HepG2 (cell line): ENCODE measurements at places on chromosomes 7 and 10. TPM values are rescaled to one million over a fixed set of nuclear protein-coding genes. Genes with fewer than 3 reads are reported as not detected.

The PAPSS2 gene
- 0.12 and 0.21 TPM in 2 replicates for polyA plus RNA-seq

The KLLN gene
- 0.08 and 0.12 TPM in 2 replicates for polyA plus RNA-seq

The NHLRC2 gene
- 6.3 and 7.6 TPM in 2 replicates for polyA plus RNA-seq

The VENTX gene
- not detected in 2 replicates for polyA plus RNA-seq

DNA sequence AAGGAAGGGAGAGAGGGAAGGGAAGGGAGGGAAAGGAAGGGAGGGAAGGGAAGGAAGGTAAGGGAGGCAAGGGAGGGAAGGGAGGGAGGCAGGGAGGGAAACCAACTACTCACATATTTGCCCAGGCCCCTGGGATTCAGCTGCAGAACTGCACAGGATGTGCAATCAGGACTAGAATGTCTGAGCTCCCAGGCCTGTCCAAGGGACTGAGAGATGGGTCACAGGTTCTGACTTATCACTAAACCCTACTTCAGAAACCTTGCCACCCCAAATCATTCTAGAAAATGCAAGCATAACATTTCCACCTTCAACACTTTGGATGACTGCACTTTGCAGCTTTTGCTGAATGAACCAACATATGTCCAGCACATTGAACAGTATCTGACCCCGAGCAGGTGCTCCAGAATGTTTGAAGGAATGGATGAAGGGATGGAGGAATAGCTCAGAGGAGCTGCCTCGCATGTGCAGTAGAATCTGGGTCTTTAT is 245.3 kb downstream of the KCNMA1 start:
- H3K4me3 ChIP-seq, result no peak overlapping the region
- H3K4me1 ChIP-seq, result no peaks in the 10 kb centered on the region
- no peak overlapping the region for H3K27ac ChIP-seq
- H3K27me3 ChIP-seq, result no peaks in the 10 kb centered on the region; the same call in 1 of the 2 replicates
- no peak for DNase-seq
- no peaks in the 10 kb centered on the region for H3K36me3 ChIP-seq

DNA sequence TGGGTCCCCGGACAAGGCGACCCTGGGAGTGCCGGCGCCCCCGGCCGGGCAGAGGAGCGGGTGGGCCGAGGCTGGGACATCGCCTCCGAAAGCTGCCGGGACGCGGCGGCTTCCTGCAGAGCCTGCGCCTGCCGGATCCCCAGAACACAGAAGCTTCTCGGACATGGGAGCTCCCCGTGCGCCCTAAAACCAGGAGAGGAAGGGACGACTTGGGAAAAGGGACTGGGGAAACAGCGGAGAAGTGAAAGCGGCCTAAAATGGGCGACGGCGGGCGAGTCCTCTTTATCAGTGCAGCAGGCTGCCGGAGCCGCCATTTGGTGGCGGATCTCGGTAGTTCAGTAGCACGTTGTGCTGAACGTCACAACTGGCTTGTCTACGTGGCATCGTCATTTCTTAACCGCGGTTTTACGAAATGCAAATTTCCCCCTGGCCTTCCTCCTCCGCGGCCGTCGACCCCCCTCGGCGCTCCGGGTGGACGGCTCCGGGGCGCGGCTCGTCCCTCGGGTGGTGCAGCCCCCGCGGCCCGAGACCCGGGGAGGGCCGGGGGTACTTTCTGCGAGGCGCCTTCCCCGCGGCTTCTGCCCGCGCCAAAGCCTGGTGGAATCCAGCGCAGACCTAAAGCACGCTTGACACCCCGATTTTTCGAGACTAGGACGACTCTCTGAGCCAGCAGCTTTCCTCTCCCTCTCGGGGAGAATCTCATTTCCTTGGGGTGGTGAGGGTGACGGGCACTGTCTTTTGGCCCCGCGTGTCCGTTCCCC is 9.9 kb upstream of the SPAG6 start:
- peaks cover 31% of the 10 kb centered on the region for H3K27me3 ChIP-seq
- no peak for DNase-seq
- no peak overlapping the region for H3K27ac ChIP-seq
- no peak overlapping the region for H3K4me3 ChIP-seq

GRCh38 chr7:67821116-67821515 is 824.5 kb downstream of the TYW1 start:
- H3K36me3 ChIP-seq, result no peaks in the 10 kb centered on the region
- H3K4me3 ChIP-seq, result no peak overlapping the region
- no peak overlapping the region for H3K27ac ChIP-seq
- H3K4me1 ChIP-seq, result no peaks in the 10 kb centered on the region

DNA sequence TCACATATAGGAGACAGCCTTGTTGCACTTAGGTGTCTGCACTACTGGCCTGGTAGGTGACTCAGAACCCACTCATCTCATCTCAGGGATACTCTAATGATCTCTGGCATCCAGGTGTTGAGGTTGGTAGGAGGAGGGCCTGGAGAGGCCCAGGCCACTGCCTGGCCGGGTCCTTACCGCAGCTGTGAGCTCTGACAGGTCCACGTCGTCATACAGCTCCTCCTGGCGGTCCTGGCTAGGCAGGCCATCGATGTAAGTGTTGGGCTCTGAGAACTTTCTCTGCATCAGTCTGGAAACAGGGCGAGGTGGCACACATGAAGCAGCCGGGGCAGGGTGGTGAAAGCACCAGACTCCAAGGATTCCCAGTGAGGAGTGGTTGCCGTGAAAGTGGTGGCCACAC is 62.1 kb downstream of the VWA2 start:
- no peak for DNase-seq
- H3K4me3 ChIP-seq, result no peak overlapping the region
- no peak overlapping the region for H3K27ac ChIP-seq
- H3K27me3 ChIP-seq, result no peaks in the 10 kb centered on the region
- no peaks in the 10 kb centered on the region; the same call in 1 of the 2 replicates for H3K36me3 ChIP-seq
